ENCODE measurements at places on chromosomes 6 and 20.

DNA sequence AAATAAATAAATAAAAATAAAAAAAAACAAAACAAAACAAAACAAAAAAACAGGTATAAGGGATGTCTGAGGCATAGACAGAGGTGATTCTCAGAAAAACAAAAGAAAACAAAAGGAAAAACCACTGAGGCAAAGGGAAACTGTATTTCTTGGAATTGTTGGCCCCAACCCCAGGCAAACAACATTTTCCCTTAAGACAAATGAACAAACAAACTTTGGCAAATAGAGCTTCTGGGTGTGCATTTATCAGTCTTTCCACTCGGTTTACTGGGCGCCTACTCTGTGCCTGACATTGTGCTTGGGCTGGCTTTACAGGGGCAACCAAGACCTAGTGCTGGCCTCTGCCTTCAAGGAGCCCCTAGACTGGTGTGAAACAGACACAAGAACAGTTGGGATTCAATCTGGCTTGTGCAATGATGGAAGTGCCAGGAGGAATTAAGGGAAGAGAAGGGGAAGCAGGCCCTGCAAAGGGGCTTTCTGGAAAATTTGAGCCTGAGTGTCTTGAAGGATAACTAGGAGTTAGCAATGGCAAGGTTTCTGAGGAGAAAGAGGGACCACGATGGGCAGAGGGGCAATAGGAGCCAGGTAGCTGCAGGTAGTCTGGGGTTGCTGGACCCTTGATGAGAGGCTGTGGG lies 33.8 kb upstream of the IER3 start:
- no peak for DNase-seq

- DNase-seq, result peak; percentile 9
Measured at GRCh38 chr6:122365775-122366403, 33.6 kb upstream of the HSF2 start.

- DNase-seq, result no peak
Measured at GRCh38 chr6:163751032-163751525, 336.6 kb downstream of the QKI start.

DNA sequence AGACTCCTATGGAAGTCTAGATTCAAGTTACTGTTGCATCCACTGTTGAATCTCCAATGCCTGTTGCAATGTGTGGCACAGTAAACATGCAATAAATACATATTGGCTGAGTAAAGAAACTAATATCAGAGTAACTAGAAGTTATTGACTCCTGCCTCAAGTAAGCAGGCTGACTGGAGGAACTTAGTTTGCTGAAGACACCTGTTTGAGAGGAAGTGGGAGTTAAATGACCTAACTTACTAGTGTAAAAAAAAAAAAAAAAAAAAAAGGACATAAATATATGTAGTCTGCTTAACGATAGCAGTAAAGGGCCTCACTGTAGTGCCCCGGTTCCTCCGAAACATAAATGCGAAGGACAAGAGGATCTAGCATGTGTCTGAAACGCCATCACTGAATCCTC lies 249.8 kb upstream of the PRDM1 start:
- no peak for DNase-seq
